ENCODE measurements at places on chromosomes 2 and 18.
A peak's percentile ranks its signal among the peaks of the same experiment; 100 is the strongest.

DNA sequence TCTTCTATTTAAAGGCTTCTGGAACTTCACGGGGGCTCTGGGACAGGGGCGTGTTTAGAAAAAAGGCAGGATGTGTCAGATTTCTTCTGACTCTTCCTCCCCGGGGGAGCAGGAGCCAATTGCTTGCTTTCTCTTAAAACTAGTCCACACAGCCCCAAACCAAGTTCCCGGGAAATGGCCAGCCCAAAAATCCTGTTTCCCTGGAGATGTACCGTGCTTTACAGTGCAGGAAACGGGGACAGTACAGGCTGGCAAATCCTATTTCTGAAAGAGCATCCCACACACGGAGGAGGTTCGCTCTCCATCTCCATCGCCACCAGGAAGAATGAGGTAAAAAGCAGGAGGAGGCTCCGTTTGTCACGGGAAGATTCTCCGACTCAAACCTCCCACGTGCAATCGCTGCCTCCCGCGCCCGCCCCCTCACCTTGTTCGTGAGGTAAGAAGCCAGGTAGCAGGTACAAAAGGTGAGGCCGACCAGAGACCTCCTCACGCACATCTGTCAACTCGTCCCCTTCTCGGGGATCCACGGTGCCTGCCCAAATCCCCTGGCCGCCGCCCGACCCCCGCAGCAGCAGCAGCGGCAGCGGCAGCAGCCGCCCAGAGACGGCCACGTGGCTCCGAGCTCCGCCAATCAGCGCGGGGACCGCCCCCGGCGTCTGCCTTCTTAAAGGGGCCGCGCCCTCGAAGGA, 15.6 kb upstream of the RIOK3 start:
- no peak for DNase-seq

DNA sequence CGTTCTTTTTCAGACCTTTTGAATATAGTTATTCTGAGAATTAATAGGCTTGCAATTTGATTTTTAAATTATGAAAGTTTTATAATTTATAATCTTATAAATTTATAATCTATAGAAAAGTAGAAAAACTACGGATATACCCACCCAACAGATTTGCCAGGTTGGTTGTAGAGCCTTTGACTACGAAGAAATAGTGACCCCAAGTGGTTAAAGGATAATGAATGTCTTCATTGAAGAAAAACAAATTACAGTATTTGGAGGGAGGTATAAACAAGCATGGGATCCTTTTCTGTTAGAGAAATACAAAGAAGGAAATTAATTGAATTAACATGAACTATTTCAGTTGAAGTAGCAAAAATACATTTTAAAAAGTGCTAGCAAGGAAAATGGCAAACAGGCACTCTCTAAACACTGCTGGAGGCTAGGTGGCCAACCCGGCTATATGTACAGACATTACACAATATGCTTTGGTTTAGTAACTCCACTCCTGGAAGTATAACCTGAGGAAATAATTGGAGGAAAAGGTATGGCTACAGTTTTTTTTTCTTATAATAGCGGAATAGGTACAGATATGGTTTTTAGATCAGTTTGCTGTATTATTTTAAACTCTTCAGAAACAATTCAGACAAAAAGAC, 110.9 kb downstream of the MIB1 start:
- DNase-seq, result no peak

- DNase-seq, result peak; percentile 18
These were observed 256.8 kb downstream of the RNF152 start for GRCh38 chr18:61635901-61636528.

- no peak for DNase-seq
These were observed 80.3 kb downstream of the ZFP36L2 start for GRCh38 chr2:43146083-43146482.

DNA sequence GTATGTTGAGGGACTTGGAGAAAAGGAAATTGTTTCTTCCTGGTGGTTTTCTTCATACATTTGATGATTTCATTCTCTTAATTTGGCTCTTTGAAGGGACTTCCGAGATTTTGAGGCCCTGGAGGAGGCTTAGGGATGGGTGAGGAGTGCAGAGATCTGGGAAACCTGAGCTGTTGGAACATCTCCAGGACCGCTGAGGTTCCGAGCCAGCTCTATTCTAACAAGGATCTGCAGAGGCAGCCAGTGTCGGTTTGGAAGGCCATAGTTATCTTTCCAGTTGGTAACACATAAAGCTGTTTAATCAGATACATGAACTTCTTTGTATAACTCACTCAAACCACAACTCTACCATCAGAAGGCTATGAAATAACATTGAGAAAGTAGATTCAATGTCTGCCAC, 70.3 kb upstream of the UPP2 start:
- no peak for DNase-seq

- no peak for DNase-seq
These were observed 19.3 kb upstream of the ODC1 start for GRCh38 chr2:10467401-10467800.

DNA sequence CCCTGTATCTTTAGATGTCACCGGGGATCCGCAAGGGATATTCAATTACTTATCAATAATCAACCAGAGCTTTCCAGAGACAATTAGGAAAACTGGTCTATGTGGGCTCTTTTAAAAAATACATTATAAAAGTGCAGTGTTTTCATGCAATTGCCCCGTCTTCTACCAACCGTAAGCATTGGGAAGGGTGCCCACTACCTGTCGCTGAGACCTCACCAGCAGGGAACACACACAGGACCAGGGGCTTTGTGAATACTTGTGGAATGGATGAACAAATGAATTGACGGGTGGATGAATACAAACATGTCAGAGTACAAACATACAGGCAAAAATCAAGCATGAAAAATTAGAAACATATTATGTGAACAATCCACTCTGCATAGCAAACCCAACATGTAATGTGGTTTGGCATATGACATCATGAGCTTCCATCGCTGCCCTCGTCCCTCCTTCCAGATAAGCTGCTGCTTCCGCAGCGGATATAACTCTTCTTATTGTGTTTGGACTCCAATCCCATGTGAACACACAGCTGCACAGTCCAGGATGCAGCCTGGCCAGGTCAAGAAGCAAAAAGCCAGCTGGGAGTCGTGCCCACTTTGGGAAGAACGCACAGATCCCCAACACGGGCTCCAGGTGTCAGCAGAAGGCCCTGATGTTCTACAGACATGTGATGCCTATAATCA, 5.3 kb downstream of the FHL2 start:
- DNase-seq, result no peak

- no peak for DNase-seq
These were observed 9.6 kb upstream of the THNSL2 start for GRCh38 chr2:88160517-88160916.

- no peak for DNase-seq
These were observed 177.1 kb downstream of the IRS1 start for GRCh38 chr2:226622484-226622883.

DNA sequence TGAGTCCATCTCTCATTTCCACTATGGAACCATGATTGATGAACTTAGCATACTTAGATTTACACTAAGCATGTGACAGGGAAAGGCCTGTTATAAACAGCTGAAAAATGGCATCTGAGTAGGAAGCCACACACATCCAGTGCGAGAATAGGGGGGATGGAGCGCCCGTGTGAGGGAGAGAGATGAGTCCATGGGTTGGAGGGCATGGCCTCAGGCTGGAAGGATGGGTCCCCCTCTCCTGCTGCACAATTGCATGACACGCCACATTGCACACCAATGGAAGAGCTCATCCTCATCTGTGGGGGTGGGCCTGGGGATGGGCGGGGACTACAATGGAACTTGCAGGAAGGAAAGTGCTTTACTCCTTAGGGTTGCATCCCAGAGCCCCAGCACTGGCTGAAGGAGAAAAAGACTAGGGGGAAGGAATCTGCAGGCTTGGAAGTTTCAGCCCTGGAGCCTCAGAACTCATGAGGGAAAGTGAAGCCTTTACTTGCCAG, 46.4 kb upstream of the CXCR4 start:
- DNase-seq, result no peak
